ENCODE measurements at places on chromosomes 2 and 18.

DNA sequence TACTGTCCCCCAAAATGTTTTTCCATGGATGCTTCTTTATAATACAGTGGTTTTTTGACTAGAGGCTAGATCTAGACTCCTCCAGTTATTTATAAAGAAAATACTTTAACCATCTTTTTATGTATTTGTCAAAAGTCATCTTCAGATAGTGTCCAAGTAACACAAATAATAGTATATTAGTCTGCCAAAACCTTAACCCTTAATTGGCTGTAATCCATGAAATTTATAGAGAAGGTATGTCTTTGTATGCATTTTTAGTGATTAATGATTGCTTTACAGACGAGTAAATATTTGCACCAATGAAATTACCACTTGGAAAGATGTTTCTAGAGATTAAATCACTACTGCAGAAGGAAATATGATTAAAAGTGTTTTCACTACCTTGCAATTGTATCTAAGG is 451.8 kb upstream of the NRXN1 start:
- no peak for DNase-seq

- DNase-seq: no peak
Measured at GRCh38 chr2:151264157-151264825, 2.6 kb upstream of the RBM43 start.

DNA sequence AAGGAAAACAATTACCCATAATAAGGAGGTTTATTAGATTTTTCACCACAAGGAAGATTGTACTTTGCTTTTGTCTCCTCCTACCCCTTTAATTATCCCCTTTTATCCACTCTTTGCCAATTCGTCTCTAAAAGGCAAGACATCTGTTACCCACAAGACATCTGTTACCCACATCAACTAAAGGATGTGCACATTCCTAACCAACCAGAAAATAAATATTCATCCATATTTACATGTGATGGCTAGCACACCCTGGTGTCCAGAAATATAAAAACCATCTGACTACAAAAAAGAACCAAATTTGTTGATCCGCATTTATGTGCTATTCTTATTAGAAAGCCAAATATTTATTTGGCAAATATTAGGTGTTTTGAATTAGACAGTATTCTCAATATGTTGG is 35.7 kb downstream of the ACVR1C start:
- DNase-seq: no peak

DNA sequence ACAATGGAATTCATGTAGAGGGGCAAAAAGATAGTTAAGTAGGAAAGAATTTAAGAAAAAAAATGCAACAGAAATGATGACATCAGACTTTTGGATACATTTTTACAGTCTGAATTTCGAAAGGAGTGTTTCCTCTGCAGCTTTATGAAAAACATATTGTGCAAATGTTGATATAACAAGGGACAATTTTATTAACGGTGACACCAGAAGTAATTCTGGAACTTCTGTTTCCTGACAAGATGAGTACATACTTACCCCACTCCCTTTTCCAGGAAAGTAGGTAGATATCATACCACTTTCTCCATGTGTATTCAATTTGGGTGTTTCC is 369.6 kb downstream of the FBXO15 start:
- DNase-seq: no peak

GRCh38 chr2:119706221-119706620 is 27.2 kb downstream of the TMEM177 start:
- no peak for DNase-seq

DNA sequence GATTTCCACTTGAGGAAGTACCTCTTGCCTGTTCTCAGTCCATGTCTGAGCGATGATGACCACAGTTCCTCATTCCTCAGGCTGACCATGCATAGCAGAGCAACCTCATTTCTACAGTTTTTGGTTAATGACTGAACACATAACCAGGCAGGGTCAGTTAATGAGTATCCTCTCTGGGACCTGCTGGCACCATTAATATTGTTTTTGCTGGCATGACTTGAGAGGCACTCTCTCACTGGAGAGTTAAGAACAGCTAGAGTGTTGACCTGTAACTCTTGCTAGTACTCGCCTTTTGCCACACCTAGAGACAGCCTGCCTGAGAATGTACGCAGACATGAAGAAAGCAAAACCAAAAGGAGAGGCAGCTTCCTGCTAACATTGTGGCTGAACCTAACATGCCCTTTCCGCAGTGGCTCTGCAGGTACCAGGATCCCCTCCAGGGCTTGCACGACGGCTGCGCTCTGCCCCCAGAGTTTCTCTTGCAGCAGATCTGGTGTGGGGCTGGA is 23.9 kb downstream of the PECR start:
- DNase-seq: no peak

GRCh38 chr2:85813982-85814801 is 60.4 kb downstream of the ATOH8 start:
- DNase-seq: peak; percentile 81

DNA sequence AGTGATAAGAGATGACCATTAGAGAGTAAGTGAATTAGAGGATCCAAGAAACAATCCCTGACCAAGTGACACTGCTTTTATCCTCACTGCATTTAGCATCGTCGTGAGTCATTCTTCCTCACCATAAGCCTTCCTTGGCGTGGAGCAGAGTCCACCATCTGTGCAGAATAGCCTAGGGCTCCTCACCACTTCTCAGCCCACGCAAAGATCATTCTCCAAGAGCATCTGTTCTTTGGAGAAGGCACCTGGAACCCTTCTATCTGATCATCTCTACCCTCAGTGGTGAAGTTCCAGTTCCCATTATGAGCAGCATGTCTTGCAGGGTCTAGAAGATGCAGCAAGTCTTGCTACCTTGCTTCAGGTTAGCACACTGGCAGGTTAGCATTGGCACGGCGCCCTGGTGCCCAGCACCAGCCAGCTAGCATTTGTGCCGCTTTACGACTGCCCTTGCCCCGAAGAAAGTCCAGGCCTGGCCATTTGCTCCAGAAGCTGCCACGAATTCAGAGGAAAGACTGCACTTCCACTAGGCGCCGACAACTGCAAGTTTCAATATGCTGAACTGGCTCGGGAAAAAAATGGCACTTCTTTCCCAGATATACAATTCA is 225.8 kb downstream of the TTC32 start:
- no peak for DNase-seq

DNA sequence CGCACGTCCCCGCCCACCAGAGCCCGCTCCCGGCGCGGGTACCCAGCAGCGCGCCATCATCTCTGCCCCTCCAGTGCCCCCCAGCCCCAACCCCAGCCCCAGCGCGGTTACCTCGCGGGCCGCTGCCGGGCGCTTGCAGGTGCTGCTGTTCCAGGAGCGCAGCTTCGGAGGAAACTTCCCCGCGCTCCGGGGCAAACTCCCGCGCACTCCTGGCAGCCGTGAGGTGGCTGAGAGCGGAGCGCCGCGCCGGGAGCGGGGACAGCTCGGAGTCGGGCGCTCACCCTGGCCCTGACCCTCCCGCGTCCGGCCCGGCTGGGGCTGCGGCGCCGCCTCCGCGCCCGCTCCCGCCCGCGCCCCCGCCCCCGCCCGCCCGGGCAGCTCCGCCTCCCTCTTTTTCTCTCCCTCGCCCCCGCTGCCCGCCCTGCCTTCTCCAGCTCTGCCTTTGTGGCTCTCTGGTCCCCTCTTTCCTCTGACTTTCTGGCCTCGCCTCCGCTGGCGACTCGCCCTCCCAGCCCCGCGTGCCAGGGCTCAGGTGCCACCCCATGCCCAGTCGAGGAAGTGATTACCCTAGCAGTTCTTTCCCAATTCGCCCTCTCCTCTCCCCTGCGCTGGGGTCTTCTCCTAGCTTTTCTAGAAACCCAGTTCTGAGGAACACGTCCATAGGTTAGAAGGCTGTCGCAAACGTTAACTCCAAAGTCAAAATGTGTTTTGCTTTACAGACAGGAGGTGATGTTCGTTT is at the start of gene CHST9:
TSS of gene CHST9 (minus strand) at position 284 of the 739 bp plus-strand sequence. CDS start 42,499 bp downstream, outside the sequence.
- no peak for DNase-seq

GRCh38 chr2:51085420-51086068 is 53.6 kb upstream of the NRXN1 start:
- no peak for DNase-seq
